ENCODE measurements at places on chromosomes 7 and 10. TPM values are rescaled to one million over a fixed set of nuclear protein-coding genes. Genes with fewer than 3 reads are reported as not detected.

- H3K4me1 ChIP-seq = no peaks in the 10 kb centered on the region
- no peak overlapping the region for H3K4me3 ChIP-seq
- H3K36me3 ChIP-seq = no peaks in the 10 kb centered on the region
Observed at GRCh38 chr7:135175931-135176330, 5.4 kb upstream of the CYREN start.

DNA sequence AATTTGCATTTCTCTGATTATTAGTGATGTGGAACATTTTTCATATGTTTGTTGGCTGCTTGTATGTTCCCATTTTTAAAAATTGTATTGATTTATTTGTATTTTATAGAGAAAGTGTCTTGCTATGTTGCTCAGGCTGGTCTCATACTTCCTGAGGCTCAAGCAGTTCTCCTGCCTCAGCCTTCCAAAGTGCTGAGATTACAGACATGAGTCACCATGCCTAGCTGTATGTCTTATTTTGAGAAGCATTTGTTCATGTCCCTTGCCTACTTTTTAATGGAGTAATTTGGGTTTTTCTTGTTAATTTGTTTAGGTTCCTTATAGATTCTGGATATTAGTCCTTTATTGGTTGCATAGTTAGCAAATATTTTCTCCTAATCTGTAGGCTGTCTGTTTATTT, 214.2 kb upstream of the KAT6B start:
- no peaks in the 10 kb centered on the region for H3K4me1 ChIP-seq
- no peaks in the 10 kb centered on the region for H3K27me3 ChIP-seq
- DNase-seq = no peak
- no peak overlapping the region for H3K4me3 ChIP-seq
- no peaks in the 10 kb centered on the region for H3K36me3 ChIP-seq
- no peak overlapping the region for H3K27ac ChIP-seq

- H3K27me3 ChIP-seq = no peaks in the 10 kb centered on the region
- no peaks in the 10 kb centered on the region for H3K4me1 ChIP-seq
- no peaks in the 10 kb centered on the region for H3K36me3 ChIP-seq
- no peak overlapping the region for H3K27ac ChIP-seq
- no peak overlapping the region for H3K4me3 ChIP-seq
Observed at GRCh38 chr7:13727279-13727678, 262.2 kb downstream of the ETV1 start.

DNA sequence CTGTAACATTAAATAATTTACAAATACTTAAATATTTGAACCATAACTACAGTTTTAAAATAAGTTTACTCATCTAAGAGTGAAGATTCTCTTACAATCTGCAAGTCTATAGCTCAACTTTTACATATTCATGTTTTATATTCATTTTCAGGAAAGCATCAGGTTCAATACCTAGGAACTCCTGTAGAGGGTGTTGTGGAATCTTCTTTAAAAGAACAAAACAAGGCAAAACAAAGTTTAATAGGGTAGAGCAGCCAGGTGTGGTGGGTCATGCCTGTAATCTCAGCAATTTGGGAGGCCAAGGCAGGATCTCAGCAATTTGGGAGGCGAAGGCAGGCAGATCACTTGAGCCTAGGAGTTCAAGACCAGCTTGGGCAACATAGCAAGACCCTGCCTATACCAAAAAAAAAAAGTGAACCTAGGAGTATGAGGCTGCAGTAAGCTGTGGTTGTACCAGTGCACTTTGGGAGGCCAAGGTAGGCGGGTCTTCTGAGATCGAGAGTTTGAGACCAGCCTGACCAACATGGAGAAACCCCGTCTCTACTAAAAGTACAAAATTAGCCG, 45.1 kb downstream of the ST8SIA6 start:
- H3K4me1 ChIP-seq = no peaks in the 10 kb centered on the region
- H3K36me3 ChIP-seq = no peaks in the 10 kb centered on the region
- DNase-seq = no peak
- H3K27ac ChIP-seq = no peak overlapping the region
- H3K4me3 ChIP-seq = no peak overlapping the region

GRCh38 chr7:43076189-43076605, 36.2 kb upstream of the HECW1 start:
- H3K4me1 ChIP-seq = no peaks in the 10 kb centered on the region
- H3K27me3 ChIP-seq = no peaks in the 10 kb centered on the region
- no peak overlapping the region for H3K4me3 ChIP-seq
- DNase-seq = no peak

- no peaks in the 10 kb centered on the region for H3K27me3 ChIP-seq
- H3K4me3 ChIP-seq = no peak overlapping the region
- DNase-seq = no peak
- no peaks in the 10 kb centered on the region for H3K4me1 ChIP-seq
- peaks cover 4% of the 10 kb centered on the region for H3K36me3 ChIP-seq
Observed at GRCh38 chr10:30870896-30871295, 160.8 kb downstream of the ZNF438 start.

GRCh38 chr7:141630621-141631020, 71.3 kb downstream of the DENND11 start:
- H3K4me3 ChIP-seq = no peak overlapping the region
- H3K27ac ChIP-seq = no peak overlapping the region
- no peak for DNase-seq
- H3K27me3 ChIP-seq = no peaks in the 10 kb centered on the region
- H3K36me3 ChIP-seq = no peaks in the 10 kb centered on the region
- no peaks in the 10 kb centered on the region for H3K4me1 ChIP-seq

DNA sequence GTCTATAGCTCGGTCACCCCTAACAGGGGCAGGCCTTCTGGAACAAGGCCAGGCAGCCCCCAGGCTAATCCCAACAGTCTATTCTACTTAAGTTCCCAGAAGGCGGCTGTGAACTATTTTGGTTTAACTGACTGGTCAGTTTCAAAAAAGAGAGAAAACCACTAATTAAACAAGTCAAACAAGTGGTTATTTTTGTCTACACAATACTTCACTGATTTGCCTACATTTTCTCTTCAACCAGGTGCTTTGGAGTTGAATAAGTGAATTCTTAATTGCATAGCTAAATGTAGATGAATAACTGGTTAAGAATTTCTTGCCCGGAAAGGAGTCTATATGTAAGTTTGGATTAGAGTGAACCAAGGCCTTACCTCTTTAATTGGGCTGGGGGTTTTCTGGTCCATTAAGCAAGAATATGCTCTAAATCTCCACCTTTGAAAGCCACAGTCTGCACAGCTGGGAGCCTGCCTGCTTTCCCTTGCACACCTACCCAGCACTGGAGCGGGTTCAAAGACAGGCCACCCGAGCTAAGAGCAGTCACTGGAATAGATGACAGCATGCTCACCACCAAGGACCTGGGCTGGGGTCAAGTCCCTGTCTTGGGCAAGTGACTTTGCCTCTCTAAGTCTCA, 70.4 kb downstream of the TBXAS1 start:
- H3K27ac ChIP-seq = no peak overlapping the region
- H3K36me3 ChIP-seq = no peaks in the 10 kb centered on the region
- H3K27me3 ChIP-seq = no peaks in the 10 kb centered on the region
- DNase-seq = no peak
- H3K4me3 ChIP-seq = no peak overlapping the region
- H3K4me1 ChIP-seq = no peaks in the 10 kb centered on the region

DNA sequence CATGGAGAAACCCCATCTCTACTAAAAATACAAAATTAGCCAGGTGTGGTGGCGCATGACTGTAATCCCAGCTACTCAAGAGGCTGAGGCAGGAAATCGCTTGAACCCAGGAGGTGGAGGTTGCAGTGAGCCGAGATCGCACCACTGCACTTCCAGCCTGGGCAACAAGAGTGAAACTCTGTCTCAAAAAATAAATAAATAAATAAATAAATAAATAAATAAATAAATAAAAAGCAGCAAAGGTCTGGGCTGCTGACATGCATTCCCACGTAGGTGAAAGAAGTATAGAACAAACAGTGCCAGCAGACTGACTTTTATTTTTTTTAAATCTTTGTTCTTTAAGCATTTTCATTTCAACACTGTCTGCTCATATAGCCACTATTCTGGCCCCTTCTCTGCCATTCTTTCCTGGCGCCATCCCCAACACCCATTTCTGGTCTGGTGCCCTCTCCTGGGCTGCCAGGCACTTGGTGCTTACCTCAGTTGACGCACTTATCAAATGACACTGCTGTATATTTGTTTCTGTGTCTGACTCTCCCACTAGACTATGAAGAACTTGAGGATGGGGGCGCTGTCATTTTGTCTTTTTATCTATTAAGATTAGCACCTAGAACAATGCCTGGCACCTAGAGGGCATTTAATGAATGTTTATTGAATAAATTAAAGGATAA, 15.6 kb downstream of the FAM107B start:
- H3K36me3 ChIP-seq = no peaks in the 10 kb centered on the region
- H3K27me3 ChIP-seq = no peaks in the 10 kb centered on the region

DNA sequence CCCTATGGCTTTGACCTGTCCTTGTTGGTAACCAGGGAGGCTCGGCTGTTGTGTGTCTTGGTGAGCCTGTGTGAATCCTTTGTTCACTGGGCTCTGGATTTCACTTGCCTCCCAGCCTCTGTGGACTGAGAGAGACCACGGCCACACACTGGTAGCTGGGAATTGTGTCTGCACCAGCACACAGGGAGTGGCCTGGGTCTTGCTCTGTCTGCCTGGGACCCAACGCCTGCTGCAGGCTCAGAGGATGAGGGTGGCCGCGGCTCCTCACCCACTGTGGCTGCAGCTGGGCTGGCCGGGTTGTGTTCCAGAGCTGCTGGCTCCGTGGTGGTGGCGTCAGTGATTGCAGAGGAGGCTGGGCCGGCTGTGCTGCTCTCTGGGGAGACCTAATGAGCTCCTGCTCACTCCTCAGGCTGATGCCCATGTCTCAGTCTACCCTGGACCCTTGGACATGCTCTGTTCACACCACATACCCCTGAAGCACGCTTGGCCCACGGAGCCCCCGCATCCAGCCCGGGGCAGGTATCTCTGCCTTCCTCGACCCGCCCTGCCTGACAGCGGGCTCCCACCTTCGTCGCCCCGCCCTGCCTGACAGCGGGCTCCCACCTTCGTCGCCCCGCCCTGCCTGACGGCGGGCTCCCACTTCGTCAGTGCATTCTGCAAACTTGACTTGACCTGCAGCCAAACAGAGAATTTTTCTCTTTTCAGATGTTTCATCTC, 328.5 kb downstream of the ADARB2 start:
- H3K36me3 ChIP-seq = no peaks in the 10 kb centered on the region
- peak; percentile 70 for DNase-seq
- no peak overlapping the region for H3K4me3 ChIP-seq
- H3K27me3 ChIP-seq = no peaks in the 10 kb centered on the region
- H3K27ac ChIP-seq = no peak overlapping the region

- no peak overlapping the region for H3K4me3 ChIP-seq
- no peaks in the 10 kb centered on the region for H3K36me3 ChIP-seq
- no peaks in the 10 kb centered on the region for H3K27me3 ChIP-seq
- no peaks in the 10 kb centered on the region for H3K4me1 ChIP-seq
- H3K27ac ChIP-seq = no peak overlapping the region
- DNase-seq = no peak
Observed at GRCh38 chr10:88728107-88728763, 22.2 kb downstream of the LIPK start.

DNA sequence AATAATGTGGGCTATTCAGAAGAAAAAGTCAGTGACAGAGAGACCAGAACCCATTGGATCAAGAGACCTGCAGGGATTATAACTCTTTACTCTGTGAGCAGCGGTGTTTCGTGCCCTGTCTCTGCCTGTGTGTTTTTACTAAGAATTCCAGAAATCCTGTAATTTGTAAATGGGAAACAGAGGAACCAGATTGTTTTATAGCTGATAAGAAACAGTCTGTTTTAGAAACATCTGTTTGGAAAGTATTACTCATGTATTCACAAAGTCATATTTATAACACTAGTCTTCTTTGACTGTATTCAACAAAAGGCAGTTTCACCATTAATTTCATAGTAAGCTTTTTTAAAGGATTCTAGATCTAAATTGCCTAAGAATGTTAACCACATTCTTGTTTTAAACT, 30.0 kb upstream of the VDAC2 start:
- no peaks in the 10 kb centered on the region for H3K27me3 ChIP-seq
- DNase-seq = no peak
- H3K4me1 ChIP-seq = no peaks in the 10 kb centered on the region
- no peaks in the 10 kb centered on the region for H3K36me3 ChIP-seq

- peaks cover 67% of the 10 kb centered on the region for H3K4me1 ChIP-seq
- H3K36me3 ChIP-seq = no peaks in the 10 kb centered on the region
- DNase-seq = no peak
Observed at GRCh38 chr7:22563621-22564241, 63.7 kb upstream of the STEAP1B start.

DNA sequence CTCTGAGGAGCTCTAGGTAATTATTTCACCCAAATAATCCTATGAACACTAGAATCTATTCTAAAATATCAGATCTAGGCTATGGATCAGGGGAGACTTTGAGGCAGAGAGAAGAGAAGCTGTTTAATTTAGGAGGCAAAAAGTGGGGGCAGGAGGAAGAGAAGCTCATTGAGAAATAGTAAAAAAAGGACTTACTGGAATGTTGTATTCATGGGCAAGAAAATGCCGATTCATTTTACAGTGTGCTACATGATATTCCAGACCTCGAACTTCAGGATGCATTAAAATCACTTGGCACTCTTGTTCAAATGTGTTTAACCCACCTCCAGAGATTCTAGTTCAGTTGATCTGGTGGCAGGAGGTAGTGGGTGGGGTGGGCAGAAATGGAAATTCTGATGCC, 109.5 kb upstream of the ITGB1 start:
- H3K4me1 ChIP-seq = no peaks in the 10 kb centered on the region
- DNase-seq = no peak
- no peaks in the 10 kb centered on the region for H3K36me3 ChIP-seq

DNA sequence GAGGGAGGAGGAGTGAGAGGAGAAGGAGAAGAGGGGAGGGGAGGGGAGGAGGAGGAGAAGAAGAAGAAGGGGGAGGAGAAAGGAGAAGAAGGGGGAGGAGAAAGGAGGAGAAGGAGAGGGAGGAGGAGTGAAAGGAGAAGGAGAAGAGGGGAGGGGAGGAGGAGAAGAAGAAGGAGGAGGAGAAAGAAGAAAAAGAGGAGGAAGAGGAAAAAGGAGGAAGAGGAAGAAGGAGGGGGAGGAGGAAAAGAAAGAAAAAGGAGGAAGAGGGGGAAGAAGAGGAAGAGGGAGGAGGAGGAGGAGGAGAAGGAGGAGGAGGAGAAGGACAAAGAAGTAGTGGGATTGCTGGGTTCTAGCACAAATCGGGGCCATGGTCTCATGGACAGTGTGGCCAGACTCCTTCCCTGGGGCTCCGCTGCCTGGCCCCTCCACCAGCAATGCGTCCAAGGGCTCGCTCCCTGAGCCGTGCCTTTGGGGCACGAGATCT, 4.2 kb upstream of the MAFK start:
- H3K4me3 ChIP-seq = no peak overlapping the region
- H3K4me1 ChIP-seq = peaks cover 8% of the 10 kb centered on the region

- H3K27ac ChIP-seq = no peak overlapping the region
- no peaks in the 10 kb centered on the region for H3K27me3 ChIP-seq
- H3K4me3 ChIP-seq = no peak overlapping the region
- peaks cover 25% of the 10 kb centered on the region for H3K36me3 ChIP-seq
Observed at GRCh38 chr7:99392046-99392445, 16.4 kb downstream of the PDAP1 start.

- no peaks in the 10 kb centered on the region for H3K36me3 ChIP-seq
- H3K4me3 ChIP-seq = no peak overlapping the region
- H3K27ac ChIP-seq = no peak overlapping the region
Observed at GRCh38 chr7:149827089-149827981, 10.8 kb upstream of the ZNF862 start.

GRCh38 chr7:69640216-69640615, 41.9 kb downstream of the AUTS2 start:
- DNase-seq = no peak
- H3K4me1 ChIP-seq = peaks cover 8% of the 10 kb centered on the region
- H3K27ac ChIP-seq = no peak overlapping the region
- H3K27me3 ChIP-seq = no peaks in the 10 kb centered on the region
- no peaks in the 10 kb centered on the region for H3K36me3 ChIP-seq

Gene PIK3CG
- total RNA-seq = 14.4 TPM

Gene TUBAL3
- not detected for total RNA-seq

Gene GIMAP2
- 15.5 TPM for total RNA-seq

Gene LIPM
- not detected for total RNA-seq

Gene FGL2
- 47.3 TPM for total RNA-seq

Gene DLX6
- total RNA-seq = not detected

Gene UCMA
- total RNA-seq = not detected

Gene BBS9
- total RNA-seq = 14.5 TPM

Gene ASB13
- total RNA-seq = 6.3 TPM
